ENCODE measurements at places on chromosomes 7 and 10. TPM values are rescaled to one million over a fixed set of nuclear protein-coding genes. Genes with fewer than 3 reads are reported as not detected.

The MSMB gene
- not detected for total RNA-seq

DNA sequence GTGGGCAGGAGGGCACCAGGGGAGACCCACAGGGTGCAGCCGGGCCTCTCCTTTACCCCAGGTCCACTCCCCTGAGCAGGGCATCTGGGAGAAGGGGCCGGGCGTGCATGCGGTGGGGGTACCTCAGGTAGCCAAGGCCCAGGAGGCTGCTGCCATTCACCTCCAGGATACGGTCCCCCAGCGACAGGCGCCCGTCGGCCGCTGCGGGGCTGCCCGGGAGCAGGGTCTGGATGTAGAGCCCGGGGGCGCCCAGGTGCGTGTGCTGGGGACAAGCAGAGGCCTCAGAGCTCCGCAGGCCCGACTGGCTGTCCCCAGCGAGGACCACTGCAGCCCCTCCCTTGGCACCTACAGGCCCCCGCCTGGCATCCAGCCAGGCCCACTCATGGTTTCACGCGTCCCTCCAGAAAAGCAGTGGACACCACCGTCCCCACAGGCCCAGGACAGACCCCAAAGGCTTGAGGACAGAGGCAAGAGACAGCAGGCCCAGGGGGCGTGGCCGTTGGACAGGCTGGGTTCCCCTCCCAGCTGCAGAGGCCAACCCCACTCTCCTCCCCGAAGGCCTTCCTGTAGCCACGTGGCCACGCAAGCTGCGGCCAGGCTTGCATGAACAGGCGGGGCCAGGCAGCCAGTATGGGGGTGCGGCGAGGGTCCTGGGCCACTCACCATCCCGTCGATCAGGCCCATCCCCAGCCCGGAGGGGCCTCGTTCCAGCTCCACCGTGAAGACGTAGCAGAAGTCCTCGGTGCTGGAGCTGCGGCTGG is 24.3 kb downstream of the AP5Z1 start:
- H3K4me1 ChIP-seq: peaks cover 20% of the 10 kb centered on the region
- peaks cover 19% of the 10 kb centered on the region for H3K27me3 ChIP-seq
- H3K4me3 ChIP-seq: no peak overlapping the region
- peaks cover 6% of the 10 kb centered on the region for H3K36me3 ChIP-seq

DNA sequence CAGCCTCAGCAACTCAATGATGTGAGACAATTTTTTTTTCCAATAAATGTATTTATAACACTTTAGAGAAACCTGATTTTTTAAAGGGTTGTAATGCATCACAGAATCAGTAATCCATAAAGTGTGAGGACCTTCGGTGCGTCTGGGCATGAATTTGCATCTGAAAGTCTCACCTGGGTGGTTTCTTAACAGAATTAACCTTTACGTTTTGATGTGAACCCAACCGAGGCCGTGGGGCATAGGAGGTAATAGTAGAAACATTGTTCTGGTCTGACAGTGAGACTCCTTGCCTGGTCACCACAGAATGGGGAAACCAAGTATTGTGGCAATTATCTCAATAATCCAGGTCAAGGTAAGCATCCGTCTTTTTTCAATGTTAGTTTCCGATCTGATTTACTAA is 114.6 kb downstream of the PRKCQ start:
- no peak for DNase-seq
- no peaks in the 10 kb centered on the region for H3K36me3 ChIP-seq
- H3K4me3 ChIP-seq: no peak overlapping the region
- no peaks in the 10 kb centered on the region for H3K4me1 ChIP-seq
- no peak overlapping the region for H3K27ac ChIP-seq
- H3K27me3 ChIP-seq: no peaks in the 10 kb centered on the region

The TFR2 gene
- 0.17 TPM for total RNA-seq

The SEMA3C gene
- 152 TPM for total RNA-seq

DNA sequence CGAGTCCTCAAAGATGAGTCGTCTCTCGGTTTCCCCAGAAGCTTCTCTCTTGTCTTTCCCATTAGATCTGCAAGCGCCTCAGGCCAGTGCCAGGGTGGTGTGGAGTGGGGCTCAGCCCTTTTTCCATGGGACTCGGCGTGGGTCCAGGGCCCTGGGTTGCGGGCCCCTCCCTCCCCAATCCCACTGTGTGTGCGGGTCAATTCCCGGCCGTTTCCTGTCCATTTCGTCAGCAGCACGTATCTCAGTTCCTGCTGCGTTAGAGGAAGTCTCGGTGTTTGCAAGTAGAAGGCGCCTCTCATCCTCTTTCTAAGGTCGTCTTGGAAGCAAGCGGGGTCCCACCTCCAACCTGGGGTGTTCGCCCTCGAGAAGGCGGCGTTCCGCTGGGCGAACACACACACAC is 25.1 kb upstream of the ADGRA1 start:
- no peaks in the 10 kb centered on the region for H3K36me3 ChIP-seq
- H3K27ac ChIP-seq: no peak overlapping the region
- no peaks in the 10 kb centered on the region for H3K4me1 ChIP-seq
- H3K4me3 ChIP-seq: no peak overlapping the region
